ENCODE measurements at places on chromosomes 12 and 14.

- DNase-seq = no peak
Measured at GRCh38 chr12:80625051-80625450, 82.4 kb upstream of the MYF6 start.

GRCh38 chr12:45260104-45260815 lies 44.4 kb downstream of the ANO6 start:
- DNase-seq = no peak

DNA sequence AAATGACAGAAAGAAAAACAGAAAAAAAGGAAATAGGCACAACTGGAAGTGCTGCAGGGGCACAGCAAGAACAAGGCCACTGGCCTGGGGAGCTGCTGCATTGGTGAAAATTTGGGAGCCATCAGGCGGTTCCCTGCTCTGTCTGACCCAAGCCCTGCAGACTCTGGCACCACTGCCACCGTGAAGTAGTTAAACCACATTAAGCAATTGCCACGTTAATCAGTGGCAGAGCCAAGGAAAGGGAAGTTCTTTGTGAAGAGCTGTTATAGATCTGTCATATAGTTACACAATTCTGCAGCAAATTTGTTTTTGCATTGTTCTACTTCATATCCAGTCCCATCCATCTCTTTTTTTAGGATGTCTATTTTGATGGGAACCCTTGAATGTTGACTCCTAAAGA lies 915.3 kb downstream of the FSCB start:
- DNase-seq = no peak

- DNase-seq = no peak
Measured at GRCh38 chr12:47808574-47809365, 10.9 kb downstream of the HDAC7 start.

- peak; percentile 67 for DNase-seq
Measured at GRCh38 chr12:70243510-70244371, 508 bp downstream of the CNOT2 start.

- DNase-seq = no peak
Measured at GRCh38 chr12:6384499-6385436, 806 bp downstream of the LTBR start.

DNA sequence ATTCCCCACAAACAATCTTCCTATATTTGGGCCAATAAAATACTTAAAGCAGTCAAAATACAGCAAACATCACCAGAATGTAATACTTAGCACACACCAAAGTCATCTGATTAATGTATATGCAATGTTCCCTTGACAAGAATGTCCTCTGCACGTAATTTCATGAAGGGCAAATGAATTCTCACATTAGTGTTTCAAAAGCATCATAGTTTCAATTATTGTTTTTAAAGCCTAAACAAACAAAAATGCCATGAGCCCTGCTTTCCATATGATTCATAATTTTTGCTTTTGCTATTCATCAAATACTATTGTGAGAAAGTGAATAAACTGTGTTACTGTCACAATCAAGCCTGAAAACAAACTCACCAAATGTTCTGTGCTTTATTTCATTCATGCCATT lies 156.0 kb downstream of the EPS8 start:
- DNase-seq = no peak

DNA sequence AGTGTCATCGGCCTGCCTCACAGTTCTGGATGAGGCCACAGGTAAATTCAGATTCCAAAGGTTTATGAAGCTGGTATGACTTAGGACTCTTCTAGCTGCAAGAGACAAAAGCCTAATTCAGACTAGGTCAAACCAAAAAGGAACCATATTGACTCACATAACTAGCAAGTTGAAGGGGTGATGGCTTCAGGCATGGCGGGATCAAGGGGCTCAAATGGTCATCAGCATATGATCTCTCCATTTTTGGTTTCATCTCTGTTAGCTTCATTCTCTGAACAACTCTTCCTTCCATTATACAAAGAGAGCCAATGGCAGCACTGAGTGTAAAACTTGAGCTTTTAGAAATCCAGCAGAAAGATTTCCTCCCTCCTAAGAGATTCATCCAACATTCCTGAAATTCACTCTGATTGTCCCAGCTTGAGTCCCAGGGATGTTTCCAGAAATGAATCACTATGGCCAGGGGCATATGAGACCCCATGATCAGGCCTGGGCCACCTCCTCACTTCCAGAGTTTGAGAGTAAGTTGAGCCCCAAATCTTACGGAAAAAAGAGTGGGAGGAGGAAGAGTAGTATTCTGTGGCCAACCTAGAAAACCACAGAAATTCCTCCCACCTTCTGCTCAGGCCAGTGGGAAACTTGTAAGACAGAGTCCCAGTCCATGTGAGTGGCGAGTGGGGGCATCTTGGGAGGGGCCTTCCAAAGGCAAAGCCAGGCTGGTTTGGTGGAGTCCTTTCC lies 2.0 kb upstream of the MAP1LC3B2 start:
- DNase-seq = no peak

- no peak for DNase-seq
Measured at GRCh38 chr14:101821528-101821927, 60.0 kb downstream of the PPP2R5C start.

GRCh38 chr14:53523226-53523625 lies 370.1 kb upstream of the DDHD1 start:
- DNase-seq = no peak

DNA sequence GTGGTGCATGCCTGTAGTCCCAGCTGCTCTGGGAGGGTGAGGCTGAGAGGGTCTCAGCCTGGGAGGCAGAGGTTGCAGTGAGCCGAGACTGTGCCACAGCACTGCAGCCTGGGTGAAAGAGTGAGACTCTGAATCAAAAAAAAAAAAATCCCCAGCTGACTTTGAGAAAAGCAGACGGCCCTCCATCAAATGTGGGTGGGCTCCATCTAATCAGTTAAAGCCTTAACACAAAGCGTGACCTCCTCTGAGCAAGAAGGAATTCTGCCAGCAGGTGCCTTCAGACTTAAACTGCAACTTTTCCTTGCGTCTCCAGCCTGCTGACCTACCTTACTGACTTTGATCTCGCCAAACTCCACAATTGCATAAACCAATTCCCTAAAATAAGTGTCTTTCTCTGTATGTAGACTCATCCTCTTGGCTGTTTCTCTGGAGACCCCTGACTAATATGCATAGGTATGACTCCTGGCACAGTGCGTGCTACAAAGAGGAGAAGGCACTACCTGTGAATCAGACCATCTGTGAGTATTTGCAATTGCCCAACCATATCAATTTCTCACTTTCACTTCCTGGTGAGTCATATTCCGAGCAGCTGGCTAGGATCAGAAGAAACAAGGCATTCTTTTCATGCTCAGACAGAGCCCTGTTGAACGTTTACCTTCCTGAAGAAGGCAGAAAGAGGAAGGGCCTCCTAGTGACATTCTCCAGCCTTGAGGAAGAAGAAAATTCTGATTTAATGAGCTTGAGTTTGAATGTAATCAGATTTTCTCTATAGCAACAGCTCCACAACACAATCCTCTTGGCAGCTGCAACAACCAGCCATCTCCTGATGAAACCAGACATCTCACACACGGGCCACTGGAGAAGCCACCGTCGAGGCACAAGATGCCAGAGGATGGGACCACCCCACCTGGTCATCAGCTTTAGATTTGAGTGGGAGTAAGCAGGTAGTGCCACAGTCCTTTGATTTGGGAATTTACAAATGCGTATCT lies 54.3 kb downstream of the CLMN start:
- DNase-seq = peak; percentile 48

GRCh38 chr14:75277008-75277814 lies 1.4 kb upstream of the FOS start:
- DNase-seq = no peak

GRCh38 chr14:106738075-106738474 lies 1211.7 kb downstream of the TMEM121 start:
- DNase-seq = no peak

GRCh38 chr12:5921966-5922899 lies 22.8 kb downstream of the ANO2 start:
- no peak for DNase-seq

- no peak for DNase-seq
Measured at GRCh38 chr12:111406474-111407376, 1.0 kb downstream of the SH2B3 start.

GRCh38 chr14:104676694-104677511 lies 12.5 kb upstream of the INF2 start:
- DNase-seq = no peak

GRCh38 chr14:23112359-23113178 lies 6.5 kb downstream of the CEBPE start:
- DNase-seq = no peak

DNA sequence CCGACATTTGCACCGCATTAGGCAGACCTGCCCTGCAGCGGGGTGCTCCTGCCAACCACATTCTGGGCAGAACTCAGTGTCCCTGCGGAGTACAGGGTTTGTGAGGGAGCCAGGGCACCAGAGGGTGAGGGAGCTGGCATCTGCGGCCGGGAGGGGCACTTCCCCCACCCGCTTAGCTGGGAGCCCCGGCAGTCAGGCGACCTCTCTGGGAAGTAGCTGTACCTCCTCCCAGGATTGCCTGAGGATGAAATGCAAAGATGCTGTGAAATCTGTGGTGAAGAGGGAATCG lies 58.6 kb downstream of the ANKRD9 start:
- no peak for DNase-seq

GRCh38 chr14:95185033-95185766 lies 27.9 kb upstream of the DICER1 start:
- no peak for DNase-seq

DNA sequence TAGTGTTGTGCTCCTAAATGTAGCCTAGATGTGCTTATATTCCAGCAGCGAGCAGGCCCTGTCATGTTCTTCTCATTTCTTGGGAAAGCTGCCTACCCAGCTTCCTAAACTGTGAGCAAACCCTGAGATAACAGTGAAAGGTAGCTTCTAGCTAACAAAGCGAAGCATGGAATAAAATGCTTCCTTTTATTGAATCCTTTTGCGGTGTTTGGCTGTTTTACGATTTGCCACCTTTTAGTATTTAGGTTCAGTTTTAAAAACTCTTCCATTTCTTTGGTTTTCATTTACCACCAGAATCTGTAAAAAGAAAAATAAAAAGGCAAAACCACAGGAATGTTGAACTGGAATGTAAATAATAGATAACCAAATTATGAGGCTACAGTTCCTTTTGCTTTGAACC lies 5.0 kb upstream of the PKP2 start:
- DNase-seq = no peak

DNA sequence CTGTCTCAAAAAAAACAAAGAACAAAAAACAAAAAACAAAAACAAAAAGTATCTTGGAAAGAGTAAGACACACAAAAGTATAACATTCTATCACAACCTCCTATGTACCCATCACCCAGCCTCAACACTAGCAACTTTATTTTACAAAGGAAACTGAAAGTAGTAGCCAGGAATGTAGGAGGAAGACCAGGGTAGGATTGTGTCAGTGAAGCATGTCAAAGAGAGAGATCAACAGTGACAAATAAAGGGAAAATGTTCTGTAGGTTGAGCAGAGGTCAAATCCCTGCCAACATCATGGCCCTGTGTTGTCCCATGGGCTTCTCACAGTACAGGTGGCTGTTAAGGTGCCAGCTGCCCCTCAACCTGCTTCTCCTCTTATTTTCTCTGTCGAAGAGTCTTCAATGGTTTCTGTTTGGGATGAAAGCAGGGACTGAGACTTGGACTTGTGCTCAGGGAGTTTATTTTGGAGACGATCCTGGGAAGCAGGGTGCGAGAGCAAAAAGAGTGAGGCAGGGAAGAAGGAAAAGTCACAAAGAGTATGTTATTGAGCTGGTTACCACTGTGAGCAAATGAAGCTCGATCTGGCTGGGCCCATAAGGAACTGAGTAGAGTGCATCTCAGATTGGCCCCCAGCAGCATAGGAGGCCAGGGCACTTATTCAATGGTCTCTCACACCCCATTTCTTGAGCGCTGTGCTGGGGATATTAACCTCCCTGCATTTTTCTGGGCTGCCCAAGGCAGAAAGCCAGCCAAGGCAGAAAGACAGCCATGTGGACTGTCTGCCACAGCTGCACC lies 29.4 kb upstream of the CTDSP2 start:
- DNase-seq = no peak

DNA sequence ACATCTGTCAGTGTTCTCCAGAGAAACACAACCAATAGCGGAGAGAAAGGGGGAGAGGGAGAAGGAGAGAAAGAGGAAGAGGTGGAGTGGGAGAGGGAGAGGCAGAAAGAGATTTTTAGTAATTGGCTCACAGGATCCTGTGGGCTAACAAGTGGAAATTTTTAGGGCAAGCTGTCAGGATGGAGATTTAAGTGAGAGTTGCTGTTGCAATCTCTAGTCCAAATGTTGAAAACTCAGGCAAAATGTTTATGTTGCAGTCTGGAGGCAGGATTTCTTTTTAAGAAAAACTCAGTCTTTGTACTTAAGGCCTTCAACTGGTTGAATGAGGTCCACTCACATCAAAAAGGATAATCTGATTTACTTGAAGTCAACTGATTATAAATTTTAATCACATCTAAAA lies 12.5 kb upstream of the GLIPR1L2 start:
- no peak for DNase-seq

GRCh38 chr12:128627659-128628058 lies 196.1 kb downstream of the SLC15A4 start:
- DNase-seq = no peak

GRCh38 chr12:66345212-66345611 lies 42.9 kb downstream of the HELB start:
- no peak for DNase-seq

GRCh38 chr12:93335603-93336162 lies 42.0 kb upstream of the NUDT4 start:
- no peak for DNase-seq

DNA sequence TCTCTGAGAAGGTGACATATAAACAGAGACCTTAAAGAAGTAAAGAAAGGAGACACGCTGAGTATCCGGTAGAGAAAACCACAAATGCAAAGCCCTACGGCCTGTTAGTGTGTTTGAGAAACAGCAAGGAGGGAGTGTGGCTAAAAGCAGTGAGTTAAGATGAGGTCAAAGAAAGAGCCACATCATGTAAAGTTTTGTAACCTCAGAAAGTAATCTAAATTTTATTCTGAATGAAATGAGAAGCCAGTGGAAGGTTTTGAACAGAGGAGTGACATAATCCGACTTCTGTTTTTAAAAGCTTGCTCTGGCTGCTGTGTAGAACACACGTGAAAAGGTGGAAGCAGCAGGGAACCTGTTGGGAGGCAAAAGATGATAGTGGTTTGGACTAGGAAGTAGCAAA lies 32.6 kb downstream of the PPP2R5E start:
- no peak for DNase-seq

DNA sequence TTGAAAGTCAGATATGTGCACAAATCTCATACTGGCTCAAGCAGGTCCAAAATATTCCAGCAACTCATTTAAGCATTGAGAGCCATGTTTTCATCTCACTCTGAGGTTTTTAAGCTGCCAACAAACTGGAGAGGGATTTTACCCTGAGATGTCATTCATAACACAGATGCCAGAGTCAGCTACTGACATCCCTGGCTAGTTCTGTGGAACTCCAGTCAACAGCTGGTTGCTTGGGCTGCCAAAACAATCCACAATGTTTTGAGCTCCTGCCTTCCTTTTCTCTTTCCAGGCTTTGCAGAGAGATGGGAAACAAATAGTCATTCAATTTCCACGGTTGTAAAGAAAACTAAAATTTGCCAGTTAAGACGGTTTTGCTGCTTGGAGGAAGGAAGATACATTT lies 621.2 kb upstream of the FBXO33 start:
- DNase-seq = no peak

DNA sequence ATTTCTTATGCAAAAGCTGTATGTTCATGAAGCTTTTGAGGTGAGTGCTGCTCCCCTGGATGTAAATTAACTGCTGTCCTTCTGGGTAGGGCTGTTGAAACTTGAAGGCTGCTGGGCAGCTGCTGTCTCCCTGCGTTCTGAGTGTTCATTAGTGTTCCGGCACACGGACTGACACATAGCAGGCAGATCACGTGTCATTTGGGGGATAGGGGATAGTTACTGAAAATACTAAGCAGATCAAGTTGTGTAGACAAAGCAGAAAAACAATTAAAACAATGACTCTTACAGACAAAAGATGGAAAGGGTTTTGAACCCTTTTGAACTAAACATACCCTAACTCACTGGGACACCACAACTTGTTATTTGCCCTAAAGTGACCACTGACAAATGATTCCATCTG lies 82.5 kb downstream of the PRICKLE1 start:
- no peak for DNase-seq

All from right renal cortex interstitium (tissue), 3 donors.